ENCODE measurements at places on chromosomes 7 and 10.

- no peak for DNase-seq
These were observed 36.1 kb downstream of the MAD1L1 start for GRCh38 chr7:2196381-2197378.

- DNase-seq = no peak
These were observed 223.3 kb upstream of the NFE2L3 start for GRCh38 chr7:25928549-25929330.

DNA sequence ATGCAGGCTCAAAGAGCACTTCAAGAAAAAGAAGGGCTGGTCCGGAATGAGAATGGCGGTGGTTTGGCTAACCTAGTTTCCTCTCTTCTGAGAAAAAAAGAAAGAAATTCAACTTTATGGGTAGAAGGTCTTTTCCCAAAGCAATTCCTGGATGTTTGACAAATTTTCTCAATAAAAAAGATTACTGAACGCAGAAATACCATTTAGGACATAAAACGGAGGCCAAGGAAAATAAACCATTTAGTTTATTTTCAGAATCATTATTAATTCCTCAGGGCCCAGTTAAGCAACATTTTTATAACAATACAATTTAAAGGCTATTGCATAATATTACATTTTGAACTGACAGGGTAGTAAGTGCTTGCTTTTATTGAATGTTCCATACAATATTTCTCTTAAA, 284.6 kb upstream of the ANKRD30A start:
- no peak for DNase-seq

DNA sequence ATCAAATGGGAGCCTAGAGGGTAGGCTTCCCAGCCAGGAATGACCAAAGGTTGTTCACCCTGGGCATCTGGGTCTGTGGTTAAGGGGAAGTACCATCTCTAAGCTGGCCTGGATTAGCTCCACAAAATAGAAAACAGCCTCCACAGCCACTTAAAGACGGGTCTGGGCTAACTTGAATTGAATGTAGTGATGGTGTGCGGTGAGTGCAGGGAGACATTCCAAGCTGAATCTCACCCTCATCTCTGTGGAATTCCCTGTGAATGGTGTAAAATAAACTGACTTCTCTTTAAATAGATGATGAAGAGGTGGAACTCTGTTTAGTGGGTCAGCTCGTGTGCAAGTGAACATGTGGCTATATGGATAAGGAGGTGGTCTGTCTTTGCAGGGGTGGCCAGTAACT, 251.0 kb downstream of the DYNC1I1 start:
- no peak for DNase-seq

GRCh38 chr10:60948851-60949250, 4.9 kb upstream of the RHOBTB1 start:
- no peak for DNase-seq

GRCh38 chr10:28922127-28922526, 244.8 kb downstream of the BAMBI start:
- no peak for DNase-seq

DNA sequence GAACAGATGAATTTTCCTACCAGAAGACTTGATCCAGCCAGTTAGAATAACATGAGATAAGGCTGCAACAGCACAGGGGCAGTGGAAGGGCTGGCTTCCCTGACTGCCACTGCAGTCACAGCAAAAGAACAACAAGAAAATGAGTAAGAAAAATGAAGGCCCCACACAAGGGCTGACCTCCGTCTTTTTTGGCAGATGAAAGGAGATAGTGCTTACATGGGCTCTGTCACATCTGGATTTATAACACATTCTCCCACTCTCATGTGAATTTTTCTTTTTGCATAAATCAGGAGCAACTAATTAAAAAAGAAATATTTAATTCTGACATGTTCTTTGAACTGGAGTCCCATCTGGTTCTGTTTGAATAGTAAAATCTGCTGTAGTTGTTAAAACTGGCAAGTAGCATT, 99.6 kb downstream of the NRP1 start:
- DNase-seq = no peak

DNA sequence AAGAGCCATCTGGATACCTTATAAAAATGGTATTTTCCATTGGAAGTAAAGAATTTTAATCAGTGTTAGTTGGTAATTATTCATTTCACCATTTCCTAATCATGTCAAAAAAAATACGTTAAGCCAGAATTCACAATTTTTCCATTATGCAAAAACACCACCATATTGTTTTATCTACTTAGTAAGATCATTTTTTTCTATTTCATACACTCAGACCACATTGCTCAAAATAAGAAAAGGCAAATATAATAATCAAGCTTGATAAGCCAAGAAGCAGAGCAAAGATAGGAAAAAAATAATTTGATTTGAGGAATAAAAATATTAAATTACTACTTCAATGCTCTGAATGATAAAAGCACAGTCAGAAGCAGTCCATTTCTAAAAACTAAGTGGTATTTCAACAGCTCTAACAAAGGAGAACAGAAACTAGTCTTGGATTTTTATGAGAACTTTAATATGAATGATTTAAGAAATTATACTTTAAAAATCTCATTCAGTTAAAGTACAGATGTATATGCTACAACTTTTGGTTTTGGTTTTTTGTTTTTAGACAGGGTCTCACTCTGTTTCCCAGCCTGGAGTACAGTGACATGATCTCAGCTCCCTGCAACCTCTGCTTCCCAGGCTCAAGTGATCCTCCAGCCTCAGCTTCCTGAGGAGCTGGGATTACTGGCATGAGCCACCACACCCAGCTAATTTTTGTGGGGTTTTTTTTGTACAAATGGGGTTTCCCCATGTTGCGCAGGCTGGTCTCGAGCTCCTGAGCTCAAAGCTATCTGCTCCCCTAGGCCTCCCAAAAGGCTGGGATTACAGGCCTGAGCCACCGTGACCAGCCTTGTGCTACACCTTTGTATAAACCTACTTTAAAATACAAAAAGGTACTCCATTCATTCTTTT, 46.6 kb downstream of the LRRN3 start:
- DNase-seq = no peak

DNA sequence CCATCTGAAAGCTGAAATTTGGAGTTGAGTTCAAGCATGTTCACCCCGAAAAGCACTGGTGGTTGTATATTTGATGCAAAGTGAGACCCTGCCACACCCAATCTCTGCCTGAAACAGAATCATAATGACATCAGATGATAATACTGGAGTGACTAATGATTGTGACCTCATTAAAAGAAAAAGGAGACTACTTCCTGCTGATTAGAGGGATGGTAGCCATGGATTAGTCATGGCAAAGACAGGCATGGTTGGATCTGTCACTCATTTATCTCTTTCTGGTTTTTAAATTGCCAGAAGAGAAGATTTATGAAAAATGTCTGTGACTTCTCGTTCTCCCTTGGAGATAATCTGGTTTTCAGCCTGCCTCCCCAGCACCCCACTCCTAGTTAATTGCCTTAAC, 101.2 kb downstream of the BAMBI start:
- no peak for DNase-seq

DNA sequence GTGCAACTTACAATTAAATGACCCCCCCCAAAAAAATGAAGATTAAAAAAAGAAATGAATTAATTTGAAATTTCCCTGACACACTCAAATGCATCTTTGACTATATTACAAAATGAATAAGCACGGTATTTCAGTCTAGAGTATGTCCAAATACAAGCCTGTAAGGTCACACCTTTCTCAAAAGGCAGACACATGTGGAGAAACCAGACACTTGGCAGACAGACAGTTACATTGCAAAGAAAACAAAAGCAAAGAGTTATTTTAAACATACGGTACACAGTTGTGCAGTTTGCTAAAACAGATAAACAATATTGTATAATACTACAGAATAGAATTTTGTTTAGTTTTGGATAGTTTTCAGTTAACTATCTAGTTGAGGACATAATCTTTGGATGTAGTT, 153.0 kb downstream of the ATE1 start:
- DNase-seq = no peak

GRCh38 chr10:44261710-44262455, 123.0 kb downstream of the CXCL12 start:
- DNase-seq = no peak

DNA sequence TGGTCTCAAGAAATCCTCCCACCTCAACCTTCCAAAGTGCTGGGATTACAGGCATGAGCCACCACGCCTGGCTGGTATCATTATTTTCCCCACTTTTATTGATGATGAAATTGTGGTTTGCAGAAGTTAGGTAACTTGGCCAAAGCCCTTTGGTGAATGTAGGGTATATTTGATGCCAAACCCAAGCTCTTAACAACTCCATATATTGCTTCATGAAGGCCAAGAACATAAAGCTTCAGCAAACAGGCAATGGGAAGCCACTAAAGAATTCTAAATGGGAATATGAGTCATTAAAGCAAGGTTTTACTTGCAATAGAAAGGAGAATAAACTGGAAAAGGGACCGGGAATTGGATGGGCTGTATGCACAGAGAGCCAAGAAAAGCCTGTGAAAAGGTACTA, 142.7 kb downstream of the KMT2E start:
- no peak for DNase-seq

DNA sequence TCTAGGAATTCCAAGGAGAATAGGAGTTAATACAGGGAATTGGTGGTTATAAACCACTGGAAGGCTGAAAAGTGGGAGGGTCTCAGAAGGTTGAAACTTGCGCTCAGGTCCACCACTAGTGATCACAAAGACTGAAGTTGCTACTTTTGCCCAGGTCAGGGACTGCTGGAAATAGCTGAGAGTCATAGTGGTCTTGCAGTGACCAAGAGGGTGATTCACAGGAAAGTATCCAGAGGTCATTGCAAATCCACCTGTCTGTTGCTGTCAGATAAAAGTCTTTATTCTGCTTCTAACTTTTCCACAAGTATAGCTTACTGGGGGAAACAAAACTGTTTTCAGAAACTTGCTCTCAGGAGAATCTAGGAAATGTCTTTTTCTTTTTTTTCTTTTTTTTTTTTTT, 211.5 kb upstream of the PRSS1 start:
- DNase-seq = no peak

DNA sequence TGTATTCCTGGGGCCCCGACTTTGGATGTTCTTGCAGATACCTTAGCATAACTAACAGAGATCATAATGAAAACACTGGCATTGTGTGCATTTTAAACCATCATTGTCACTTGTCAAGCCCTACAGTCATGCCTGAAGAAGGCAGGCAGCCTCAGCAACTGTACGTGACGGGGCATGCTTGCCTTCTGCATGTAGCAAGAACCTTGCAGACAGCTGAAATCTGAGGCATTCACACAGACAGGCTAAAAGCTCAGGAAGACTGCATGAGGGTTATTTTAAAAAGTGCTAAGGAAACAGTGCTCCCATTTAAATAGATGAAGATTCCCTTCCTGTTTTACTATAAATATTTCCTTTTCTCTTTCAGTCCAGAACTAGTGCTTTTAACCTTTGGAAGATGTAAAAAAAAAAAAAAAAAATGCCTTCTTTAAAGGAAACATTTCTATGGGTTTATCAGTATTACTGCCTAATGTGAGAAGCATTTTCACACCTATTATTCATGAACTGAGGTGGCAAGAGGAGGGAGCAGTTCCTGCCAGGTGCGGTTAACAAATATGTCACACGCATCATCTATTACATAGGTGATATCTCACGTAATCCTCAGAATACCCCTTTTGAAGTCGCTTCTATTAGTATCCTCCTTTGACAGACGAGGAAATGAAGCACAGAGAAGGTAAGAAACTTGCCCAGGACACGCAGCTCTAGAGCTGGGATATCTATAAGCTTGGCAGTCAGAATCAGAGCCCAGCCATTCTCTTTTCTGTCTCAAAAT, 88.1 kb downstream of the PRKCQ start:
- no peak for DNase-seq
